Stomach (tissue), 19 donors: ENCODE measurements at places on chromosomes 13 and 19.
A peak's percentile ranks its signal among the peaks of the same experiment; 100 is the strongest.

DNA sequence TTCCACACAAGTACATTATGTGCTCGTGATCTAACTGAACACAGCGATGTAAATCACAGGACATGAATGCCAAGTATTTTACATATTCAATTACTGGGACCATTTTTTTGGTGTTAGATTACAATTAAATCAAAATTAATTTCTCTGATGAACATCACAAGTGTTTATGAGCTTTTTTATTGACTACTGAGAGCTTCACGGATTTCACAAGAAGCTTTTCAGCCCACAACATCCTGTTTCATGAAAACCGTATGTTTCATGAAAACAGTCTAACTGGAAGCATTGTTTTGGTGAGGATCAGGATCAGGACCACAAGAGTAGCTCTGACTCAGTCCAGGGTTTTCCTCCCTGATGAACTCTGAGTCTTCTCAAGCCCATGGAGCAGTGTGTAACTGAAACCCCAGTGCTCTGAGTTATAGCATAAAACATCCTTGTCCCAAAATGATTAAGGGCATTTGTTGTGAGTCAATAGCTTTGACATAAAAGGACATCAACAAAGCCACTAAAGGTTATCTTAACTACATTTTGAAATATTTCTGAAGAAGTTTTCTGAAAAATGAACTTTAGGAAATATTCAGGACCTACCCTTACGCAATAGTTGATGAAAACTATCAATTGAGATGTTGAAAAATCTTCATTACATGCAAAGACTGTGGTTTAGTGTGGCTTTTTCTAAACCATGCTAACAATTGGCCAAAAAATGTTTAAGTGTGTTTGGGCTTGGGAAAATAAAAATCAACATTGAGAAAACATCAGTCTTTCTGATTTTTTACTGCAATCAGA, 49.3 kb downstream of the UFM1 start:
- no peak overlapping the region for H3K4me3 ChIP-seq
- peak; percentile 11 for DNase-seq
- H3K36me3 ChIP-seq: no peaks in the 10 kb centered on the region
- H3K27me3 ChIP-seq: no peaks in the 10 kb centered on the region

DNA sequence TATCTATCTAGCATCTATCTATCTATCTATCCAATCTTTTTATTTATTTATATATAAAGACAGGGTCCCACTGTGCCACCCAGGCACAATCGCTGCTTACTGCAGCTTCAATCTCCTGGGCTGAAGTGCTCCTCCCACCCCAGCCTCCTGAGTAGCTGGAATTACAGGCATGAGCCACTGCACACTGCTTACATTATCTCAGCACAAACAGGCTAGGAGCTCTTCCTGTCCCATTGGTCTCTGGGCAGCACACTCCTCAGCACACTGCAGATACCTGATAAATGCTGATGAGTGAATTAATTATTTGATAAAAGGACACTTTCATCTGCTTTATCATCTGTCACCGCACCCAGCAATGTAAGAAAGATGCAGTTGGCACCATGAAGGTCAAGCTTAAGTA, 16.1 kb downstream of the ZNF562 start:
- H3K27me3 ChIP-seq: no peaks in the 10 kb centered on the region
- no peak overlapping the region for H3K4me3 ChIP-seq
- H3K4me1 ChIP-seq: peaks cover 5% of the 10 kb centered on the region
- no peak overlapping the region for H3K27ac ChIP-seq
- H3K36me3 ChIP-seq: peaks cover 37% of the 10 kb centered on the region

GRCh38 chr13:76992548-76993001, 694 bp downstream of the CLN5 start:
- no peak for DNase-seq
- H3K27ac ChIP-seq: peak overlapping the region; percentile 91
- no peaks in the 10 kb centered on the region for H3K27me3 ChIP-seq
- peaks cover 21% of the 10 kb centered on the region for H3K36me3 ChIP-seq
- H3K4me3 ChIP-seq: peak overlapping the region; percentile 57

- no peaks in the 10 kb centered on the region for H3K36me3 ChIP-seq
- H3K4me3 ChIP-seq: no peak overlapping the region
- peaks cover 3% of the 10 kb centered on the region for H3K27me3 ChIP-seq
- DNase-seq: no peak
- H3K4me1 ChIP-seq: peaks cover 7% of the 10 kb centered on the region
These were observed 17.5 kb upstream of the SHC2 start for GRCh38 chr19:478236-478903.

- no peaks in the 10 kb centered on the region for H3K27me3 ChIP-seq
- DNase-seq: no peak
- H3K4me3 ChIP-seq: no peak overlapping the region
- H3K27ac ChIP-seq: no peak overlapping the region
- no peaks in the 10 kb centered on the region for H3K4me1 ChIP-seq
These were observed 134.7 kb upstream of the SLITRK5 start for GRCh38 chr13:87536499-87536898.

- H3K27ac ChIP-seq: peak overlapping the region; percentile 7
- H3K27me3 ChIP-seq: no peaks in the 10 kb centered on the region
- no peaks in the 10 kb centered on the region for H3K36me3 ChIP-seq
These were observed 314.8 kb upstream of the MAB21L1 start for GRCh38 chr13:35791184-35791851.

DNA sequence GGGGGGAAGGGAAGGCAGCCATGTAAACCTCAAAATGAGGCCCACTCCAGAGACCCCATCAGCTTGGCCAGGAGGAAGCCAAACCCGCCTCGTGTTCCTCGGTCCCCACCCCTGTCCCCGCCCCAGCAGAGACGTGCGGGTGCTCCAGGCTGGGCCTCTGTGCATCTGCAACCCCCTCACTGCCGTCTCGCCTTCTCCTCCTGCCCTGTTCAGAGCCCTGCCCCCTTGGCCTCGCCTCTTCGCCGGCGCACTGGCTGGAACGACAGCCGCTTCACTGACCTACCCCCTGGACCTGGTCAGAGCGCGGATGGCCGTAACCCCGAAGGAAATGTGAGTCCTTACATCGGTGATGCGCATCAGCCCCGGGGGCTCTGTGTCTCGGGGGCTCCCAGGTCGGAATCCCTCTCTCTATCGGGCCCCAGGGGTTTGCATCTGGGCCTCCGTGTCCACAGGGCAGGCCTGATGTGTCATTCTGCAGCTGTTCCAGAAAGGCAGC, 32.2 kb downstream of the TMEM161A start:
- no peaks in the 10 kb centered on the region for H3K27me3 ChIP-seq
- peaks cover 21% of the 10 kb centered on the region for H3K36me3 ChIP-seq
- peak overlapping the region; percentile 35 for H3K4me3 ChIP-seq
- H3K4me1 ChIP-seq: peaks cover 15% of the 10 kb centered on the region

- no peaks in the 10 kb centered on the region for H3K36me3 ChIP-seq
- no peaks in the 10 kb centered on the region for H3K4me1 ChIP-seq
- no peak for DNase-seq
- no peak overlapping the region for H3K4me3 ChIP-seq
These were observed 275.2 kb upstream of the GPC6 start for GRCh38 chr13:92951273-92951890.

GRCh38 chr13:27549406-27549981, 70.8 kb downstream of the LNX2 start:
- peaks cover 63% of the 10 kb centered on the region for H3K36me3 ChIP-seq
- no peaks in the 10 kb centered on the region for H3K27me3 ChIP-seq
- peaks cover 10% of the 10 kb centered on the region for H3K4me1 ChIP-seq

GRCh38 chr19:13784731-13785452, 10.4 kb upstream of the ZSWIM4 start:
- H3K27me3 ChIP-seq: no peaks in the 10 kb centered on the region
- H3K36me3 ChIP-seq: peaks cover 3% of the 10 kb centered on the region
- peak overlapping the region; percentile 2 for H3K4me3 ChIP-seq
- H3K4me1 ChIP-seq: peaks cover 30% of the 10 kb centered on the region
- H3K27ac ChIP-seq: peak overlapping the region; percentile 14

GRCh38 chr13:85631801-85632200, 167.4 kb downstream of the SLITRK6 start:
- no peaks in the 10 kb centered on the region for H3K27me3 ChIP-seq
- H3K4me3 ChIP-seq: no peak overlapping the region
- no peaks in the 10 kb centered on the region for H3K4me1 ChIP-seq
- no peaks in the 10 kb centered on the region for H3K36me3 ChIP-seq
- no peak overlapping the region for H3K27ac ChIP-seq
